EL (cell line): ENCODE measurements at places on chromosomes 3 and 15.
A peak's percentile ranks its signal among the peaks of the same experiment; 100 is the strongest.

DNA sequence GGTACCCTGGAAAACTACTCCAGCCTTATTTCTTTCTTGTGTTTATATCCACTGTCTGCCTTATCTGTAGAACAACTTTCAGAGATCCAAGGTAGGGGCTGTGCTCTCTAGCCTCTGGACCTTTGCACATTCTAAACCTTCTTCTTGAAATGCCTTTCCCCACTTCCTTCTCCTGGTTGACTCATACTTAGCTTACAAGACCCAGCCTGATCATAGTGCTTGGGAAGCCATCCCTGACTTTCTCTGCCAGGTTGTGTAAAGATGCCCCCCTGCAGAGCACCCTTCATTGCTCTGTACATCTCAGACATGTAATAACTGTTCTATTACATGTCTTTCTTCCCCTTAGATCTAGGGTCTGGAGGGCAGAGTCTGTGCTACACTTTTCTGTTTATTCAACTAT lies 50.1 kb downstream of the PPM1L start:
- no peak for DNase-seq

GRCh38 chr3:194711913-194712312 lies 26.2 kb downstream of the FAM43A start:
- peak; percentile 93 for DNase-seq

DNA sequence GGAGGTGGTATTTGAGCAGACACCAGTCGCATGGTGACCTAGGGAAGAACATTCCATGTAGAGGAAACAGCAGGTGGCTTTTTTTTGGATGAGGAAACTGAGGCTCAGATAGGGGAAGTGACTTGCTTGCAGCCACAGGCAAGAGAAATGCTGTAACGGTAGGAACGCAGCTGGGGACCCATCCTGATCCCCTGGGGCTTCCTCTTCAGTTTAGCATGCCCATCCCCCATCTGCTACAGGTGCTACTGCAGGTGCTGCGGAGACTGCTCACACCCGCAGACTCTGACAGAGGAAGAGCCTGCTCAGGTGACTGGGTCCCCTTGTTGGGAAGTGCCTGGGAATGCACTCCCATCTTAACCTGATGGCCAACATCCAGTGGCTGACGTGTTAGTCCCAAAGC lies 55.4 kb upstream of the SEC13 start:
- no peak for DNase-seq

- DNase-seq, result peak; percentile 30
Measured at GRCh38 chr3:48592519-48593087, 2.5 kb downstream of the COL7A1 start.

GRCh38 chr15:31391687-31392671 lies 65.3 kb downstream of the KLF13 start:
- DNase-seq, result peak; percentile 73
